ENCODE measurements at places on chromosomes 13 and 19.

GRCh38 chr19:48992581-48993174 lies 431 bp downstream of the GYS1 start:
- DNase-seq = no peak

GRCh38 chr19:12670159-12670928 lies 3.7 kb downstream of the WDR83 start:
- DNase-seq = no peak

DNA sequence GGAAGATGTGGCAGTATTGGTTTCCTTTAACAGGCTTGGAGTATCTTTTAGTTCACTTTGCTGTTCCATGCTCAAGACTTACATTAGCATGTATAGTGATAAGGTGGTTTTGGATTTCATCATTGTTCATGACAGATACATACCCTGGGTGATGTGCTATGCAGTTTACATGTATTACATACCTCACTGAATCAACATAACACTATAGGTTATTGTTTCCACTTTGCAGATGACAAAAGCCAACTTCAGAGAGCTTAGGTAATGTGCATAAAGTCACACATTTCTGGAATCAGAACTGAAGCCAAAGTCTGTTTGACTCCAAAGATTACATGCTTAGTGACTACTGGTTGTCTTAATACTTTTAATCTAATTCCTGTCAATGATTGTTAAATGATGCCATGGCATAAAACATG lies 7.1 kb downstream of the COMMD6 start:
- DNase-seq = no peak

DNA sequence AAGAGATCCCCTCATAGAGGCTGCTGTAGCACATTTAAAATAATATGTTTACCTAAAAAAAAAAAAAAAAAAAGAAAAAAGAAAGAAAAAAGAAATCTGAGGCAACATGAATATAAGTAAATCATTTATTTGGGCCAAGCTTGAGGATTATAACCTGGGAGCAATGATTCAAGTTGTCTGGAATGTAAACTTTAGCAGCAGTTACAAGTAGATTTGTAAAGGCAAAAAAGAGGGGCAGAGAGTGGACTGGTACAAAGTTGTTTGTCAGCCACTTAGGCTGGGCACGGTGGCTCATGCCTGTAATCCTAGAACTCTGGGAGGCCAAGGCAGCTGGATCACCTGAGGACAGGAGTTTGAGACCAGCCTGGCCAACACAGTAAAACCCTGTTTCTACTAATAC lies 11.3 kb downstream of the ZNF43 start:
- DNase-seq = no peak

DNA sequence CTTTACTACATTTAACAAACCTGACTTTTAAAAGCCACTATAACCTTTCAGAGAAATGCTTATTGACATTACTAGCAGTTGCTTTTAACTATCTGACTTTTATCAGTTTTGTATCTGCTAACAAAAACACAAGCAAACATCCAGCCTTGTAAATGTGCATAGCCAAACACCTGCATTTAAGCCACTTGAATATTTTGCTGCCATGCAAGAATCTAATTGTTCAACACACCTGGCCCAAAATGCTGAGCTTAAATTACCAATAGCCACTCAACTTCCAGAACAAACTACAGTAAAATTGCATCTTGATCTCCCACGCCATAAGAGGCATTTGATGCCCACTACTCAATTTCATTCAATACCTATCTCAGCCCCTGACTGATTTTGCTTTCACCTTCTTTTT lies 9.3 kb downstream of the ZIC5 start:
- DNase-seq = no peak

GRCh38 chr19:1516395-1516753 lies 3.6 kb upstream of the ADAMTSL5 start:
- no peak for DNase-seq

- DNase-seq = no peak
These were observed 18.3 kb downstream of the MBD3L1 start for GRCh38 chr19:8850488-8850887.

GRCh38 chr19:41226053-41226873 lies 7.2 kb downstream of the AXL start:
- DNase-seq = no peak

DNA sequence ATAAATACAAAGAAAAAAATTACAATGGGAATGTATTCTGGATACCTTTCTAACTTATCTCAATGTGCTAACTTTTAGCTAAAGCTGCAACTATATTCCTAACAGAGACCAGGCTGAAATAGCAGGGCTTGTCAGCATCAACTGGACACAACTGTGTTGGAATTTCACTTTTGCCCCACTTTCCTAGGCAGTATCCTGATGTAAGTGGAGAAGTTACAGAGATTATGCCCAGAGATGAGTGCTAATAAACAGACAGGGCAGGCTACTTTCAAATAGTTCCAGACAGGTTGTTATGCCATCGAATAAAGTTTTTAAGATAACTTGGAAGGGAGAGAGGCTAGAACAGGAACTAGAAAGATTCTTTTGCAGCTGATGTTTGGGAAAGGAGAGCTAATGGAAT lies 201.9 kb downstream of the KCTD12 start:
- DNase-seq = no peak

DNA sequence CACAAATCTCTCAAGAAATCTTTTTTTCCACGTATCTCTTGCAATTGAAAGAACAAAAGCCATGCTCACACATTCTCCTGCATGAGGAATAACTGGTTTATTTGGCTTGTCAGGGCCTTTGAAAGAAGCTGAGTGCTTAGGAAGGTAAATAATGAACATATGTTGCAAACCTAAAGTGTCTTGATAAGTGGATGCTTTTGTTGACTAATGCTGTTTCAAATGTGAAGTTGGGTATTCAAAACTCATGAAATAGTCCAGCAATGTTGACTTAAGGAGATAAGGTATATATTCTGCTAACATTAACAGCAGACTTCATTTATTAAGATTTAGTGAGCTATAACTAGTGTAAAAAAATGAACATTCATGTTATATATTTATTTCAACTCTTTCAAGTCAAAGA lies 1792.7 kb upstream of the MIR17HG start:
- no peak for DNase-seq

GRCh38 chr19:55552620-55553019 lies 7.3 kb upstream of the SBK3 start:
- DNase-seq = no peak

- DNase-seq = no peak
These were observed 2.3 kb upstream of the ZNRF4 start for GRCh38 chr19:5452594-5453565.

DNA sequence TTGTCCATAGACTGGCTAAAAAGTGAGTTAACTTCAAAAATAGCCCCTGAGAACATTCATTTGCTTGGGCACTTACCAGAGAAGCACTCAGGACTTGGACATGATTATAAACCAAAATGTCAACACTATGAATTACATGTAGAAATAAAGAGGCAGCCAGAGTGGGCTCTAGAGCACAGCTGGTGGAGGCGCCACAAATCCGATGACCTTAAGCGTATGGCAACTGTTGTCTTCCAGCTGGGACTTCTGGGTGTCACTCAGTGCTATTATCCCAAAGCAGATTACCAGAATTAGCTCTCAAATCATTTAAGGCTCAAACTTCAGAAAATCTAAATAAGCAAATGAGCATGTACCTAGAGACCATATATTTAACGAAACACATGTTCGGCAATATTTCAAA lies 1255.5 kb upstream of the SLC10A2 start:
- no peak for DNase-seq

GRCh38 chr19:28614634-28615545 lies 598.1 kb downstream of the UQCRFS1 start:
- no peak for DNase-seq

DNA sequence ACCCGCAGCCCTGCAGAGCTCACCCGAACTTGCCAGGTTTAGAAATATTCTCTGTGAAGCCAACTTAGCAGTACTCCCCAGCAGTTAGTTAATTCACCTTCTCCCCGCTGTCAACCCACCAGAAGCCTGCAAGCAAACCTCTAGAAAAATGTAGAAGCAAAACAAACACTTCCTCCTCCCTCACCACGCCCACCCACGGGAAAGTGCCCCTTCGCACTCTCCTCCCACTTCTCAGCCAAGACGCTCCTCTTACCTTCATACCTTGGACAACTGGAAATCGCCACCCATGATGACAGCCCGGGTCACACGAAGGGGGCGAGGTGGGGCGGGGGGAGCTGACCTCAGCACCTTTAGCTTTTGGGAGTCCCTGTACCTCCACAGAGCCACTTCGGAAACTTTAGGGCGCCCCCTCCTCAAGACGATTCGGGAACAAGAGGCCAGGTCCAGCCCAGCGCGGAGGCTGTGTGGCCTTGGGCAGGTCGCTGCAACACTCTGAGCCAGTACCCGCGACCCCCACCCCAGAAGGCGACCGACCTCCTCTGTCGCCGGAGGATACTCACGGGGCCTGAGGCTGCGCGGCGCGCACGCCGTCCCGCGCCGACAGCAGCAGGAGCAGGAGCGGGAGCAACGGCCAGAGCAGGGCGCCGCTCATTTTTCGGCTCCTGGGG lies 485 bp downstream of the CPAMD8 start:
- no peak for DNase-seq

- no peak for DNase-seq
These were observed 173.2 kb downstream of the FLT1 start for GRCh38 chr13:28321756-28322155.

DNA sequence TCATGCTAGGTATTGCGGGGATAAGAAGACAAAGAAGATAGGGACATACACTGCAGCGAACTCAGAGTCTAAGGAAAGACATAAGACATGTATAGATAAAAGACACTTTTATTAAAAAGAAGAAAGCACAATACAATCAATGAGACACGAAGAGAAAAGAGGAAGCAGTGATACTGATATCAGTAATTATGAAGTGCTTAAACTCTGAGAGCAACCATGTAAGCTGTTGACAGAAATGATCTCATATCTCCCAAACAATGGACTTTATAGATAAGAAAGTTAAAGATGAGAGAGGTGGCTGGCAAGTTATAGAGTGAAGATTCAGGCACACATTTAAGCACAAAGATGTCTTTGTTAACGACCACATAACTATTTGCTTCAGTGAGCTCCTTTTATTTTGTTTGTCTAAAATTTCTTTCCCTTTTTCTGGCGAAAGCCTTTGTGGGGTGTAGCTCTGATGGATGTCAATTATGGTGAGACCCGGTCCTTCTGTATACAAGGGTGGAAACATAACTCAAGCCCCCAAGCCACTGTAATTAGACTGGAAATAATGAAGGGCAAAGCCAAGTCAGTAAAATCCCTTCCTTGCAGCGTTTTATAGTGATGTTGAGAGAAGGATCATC lies 818.0 kb upstream of the SLC10A2 start:
- no peak for DNase-seq

GRCh38 chr13:100828226-100828625 lies 153.6 kb upstream of the TMTC4 start:
- no peak for DNase-seq

- no peak for DNase-seq
These were observed 6.7 kb upstream of the LPAR2 start for GRCh38 chr19:19634516-19635312.

DNA sequence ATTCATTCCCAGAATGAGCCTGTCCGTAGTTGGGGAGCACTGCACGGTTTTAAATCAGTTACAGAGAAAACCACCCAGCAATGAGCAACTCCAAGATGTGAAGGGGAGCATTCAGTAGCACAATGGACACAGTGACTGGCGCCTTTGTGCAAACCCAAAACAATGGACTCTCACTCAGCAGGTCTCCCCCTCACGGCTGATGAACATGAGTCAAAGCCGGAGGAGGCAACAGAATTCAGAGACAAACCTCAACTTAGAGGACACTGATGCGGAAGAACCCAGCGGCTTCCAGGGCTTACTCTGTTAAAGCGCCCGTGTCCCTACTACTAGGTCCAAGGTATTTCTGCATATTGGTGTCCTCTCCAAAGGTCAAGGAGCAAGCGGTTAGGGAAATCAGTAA lies 17.7 kb downstream of the PLEKHF1 start:
- no peak for DNase-seq

GRCh38 chr19:56969759-56970178 lies 129.2 kb upstream of the PEG3 start:
- no peak for DNase-seq

DNA sequence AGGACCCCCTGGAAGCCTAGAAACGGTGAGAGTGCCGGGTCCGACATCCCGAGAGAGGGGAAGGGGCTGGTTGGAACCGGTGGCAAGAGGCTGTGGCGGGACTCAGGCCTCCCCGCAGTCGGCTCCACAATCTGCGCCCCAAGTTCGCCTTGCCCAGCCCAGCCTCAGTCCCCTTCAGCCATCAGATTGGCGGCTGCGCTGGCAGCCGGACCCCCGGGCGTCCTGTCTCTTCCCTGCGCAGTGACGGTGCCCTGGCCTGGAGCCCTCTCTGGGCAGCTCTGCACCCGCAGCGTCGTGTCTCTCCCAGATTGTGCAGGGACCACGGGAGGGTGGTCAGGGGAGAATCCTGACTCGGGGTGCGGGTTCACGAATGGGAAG lies 315 bp downstream of the ZNF492 start:
- no peak for DNase-seq

- DNase-seq = no peak
These were observed 31.1 kb upstream of the CYP2S1 start for GRCh38 chr19:41161903-41162302.

- DNase-seq = no peak
These were observed 267.3 kb downstream of the RFC3 start for GRCh38 chr13:34085204-34085603.

GRCh38 chr13:71866335-71867130 lies 471 bp downstream of the DACH1 start:
- DNase-seq = no peak

GRCh38 chr13:26021516-26021915 lies 30.3 kb downstream of the SHISA2 start:
- DNase-seq = no peak

DNA sequence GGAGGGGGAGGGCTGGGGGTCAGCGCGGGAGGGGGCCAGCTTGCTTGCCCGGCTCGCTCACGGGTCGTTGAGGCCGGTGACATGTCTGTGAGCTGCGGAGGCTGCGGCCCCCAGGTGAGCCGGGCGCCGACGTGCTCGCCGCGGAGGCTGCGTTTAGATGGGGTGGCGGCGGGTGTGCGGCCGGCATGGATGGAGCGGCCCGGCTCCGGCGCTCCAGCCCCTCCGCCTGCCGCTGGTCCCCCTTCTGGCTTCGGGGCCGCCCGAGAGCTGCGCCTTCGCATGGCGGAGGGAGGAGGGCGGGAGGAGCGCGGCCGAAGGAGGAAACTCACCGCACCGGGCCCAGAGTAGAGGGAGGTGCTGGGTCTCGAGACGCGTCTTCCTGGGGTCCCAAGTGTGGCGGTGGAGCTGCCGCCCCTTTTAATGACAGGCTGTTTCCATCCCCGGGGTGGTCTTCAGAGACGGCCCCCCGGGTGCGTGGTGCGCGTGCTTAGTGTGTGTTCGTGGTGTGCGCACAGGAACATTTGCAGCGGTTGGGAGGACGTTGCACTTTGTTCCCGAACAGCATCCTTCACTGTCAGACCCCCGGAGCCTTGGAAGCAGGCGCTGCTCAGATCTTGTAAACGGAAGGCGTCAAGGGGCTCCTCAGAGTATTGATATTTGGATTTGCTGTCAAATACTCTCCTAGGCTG lies at the start of gene AKAP11:
AKAP11 (plus strand) TSS at position 38 of the 689 bp plus-strand sequence. CDS start 14,197 bp downstream, outside the sequence.
- peak; percentile 14 for DNase-seq

- no peak for DNase-seq
These were observed 812.7 kb upstream of the MIR17HG start for GRCh38 chr13:90534617-90535370.

- no peak for DNase-seq
These were observed 421 bp upstream of the KLF5 start for GRCh38 chr13:73058432-73058735.

GRCh38 chr13:33472446-33472845 lies 186.9 kb upstream of the STARD13 start:
- DNase-seq = no peak

GRCh38 chr13:29453617-29454011 lies 141.9 kb downstream of the SLC7A1 start:
- no peak for DNase-seq
